ENCODE measurements at places on chromosomes 6 and 20.

DNA sequence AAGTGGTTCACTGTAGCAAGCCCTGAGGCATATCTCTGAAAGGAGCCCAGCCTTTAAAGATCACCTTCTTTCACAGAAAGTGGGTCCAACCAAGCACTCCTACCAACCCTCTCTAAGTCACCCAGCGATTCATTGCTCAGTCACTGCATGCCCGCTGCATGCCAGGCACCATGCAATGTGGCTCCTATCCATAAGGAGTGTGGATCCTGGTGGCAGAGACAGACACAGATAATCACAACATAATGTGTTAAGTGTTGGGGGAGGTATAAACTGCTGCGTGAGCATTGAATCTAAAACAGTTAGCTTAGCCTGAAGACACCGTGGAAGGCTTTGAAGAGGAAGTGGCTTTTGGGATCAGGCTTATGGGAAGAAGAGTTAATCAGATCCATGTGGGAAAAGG is 659.5 kb downstream of the PTPRT start:
- DNase-seq, result no peak

DNA sequence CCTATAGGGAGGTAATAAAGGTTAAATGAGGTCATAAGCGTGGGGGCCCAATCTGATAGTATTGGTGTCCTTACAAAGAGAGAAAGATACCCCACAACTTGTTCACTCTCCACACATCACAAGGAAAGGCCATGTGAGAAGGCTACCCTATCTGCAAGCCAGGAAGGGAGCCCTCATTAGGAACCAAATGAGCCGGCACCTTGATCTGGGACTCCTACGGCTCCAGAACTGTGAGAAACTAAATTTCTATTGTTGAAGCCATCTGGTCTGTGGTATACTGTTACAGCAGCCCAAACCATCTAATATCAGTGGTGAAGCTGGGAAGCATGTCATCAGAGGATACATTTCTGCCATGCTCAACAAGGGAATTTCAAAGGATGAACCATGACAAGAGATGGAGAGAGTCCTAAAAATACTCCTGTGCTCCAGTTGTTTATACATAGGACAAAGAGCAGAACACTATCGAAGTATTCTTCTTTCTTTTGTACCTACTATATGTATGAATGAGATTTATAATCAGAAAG is 10.4 kb downstream of the COX7A2 start:
- no peak for DNase-seq

- DNase-seq, result no peak
Measured at GRCh38 chr6:21914121-21914973, 320.8 kb downstream of the SOX4 start.

GRCh38 chr6:138387577-138388368 is 10.1 kb downstream of the SMIM28 start:
- DNase-seq, result no peak

- DNase-seq, result no peak
Measured at GRCh38 chr6:161686655-161687054, 412.8 kb upstream of the AGPAT4 start.

GRCh38 chr6:114523508-114523907 is 180.7 kb upstream of the HS3ST5 start:
- DNase-seq, result no peak

- DNase-seq, result no peak
Measured at GRCh38 chr6:3426091-3426926, 30.5 kb downstream of the SLC22A23 start.

GRCh38 chr6:158206740-158207421 is 38.7 kb downstream of the GTF2H5 start:
- peak; percentile 53 for DNase-seq

GRCh38 chr6:22041797-22042480 is 254.9 kb downstream of the PRL start:
- DNase-seq, result peak; percentile 79

GRCh38 chr6:87917886-87918285 is 129.8 kb upstream of the SPACA1 start:
- no peak for DNase-seq

- DNase-seq, result no peak
Measured at GRCh38 chr6:136467186-136467585, 83.0 kb downstream of the MAP7 start.

GRCh38 chr6:45877970-45878590 is 137.6 kb downstream of the CLIC5 start:
- DNase-seq, result peak; percentile 25

GRCh38 chr6:3532296-3532916 is 75.6 kb upstream of the SLC22A23 start:
- DNase-seq, result no peak

DNA sequence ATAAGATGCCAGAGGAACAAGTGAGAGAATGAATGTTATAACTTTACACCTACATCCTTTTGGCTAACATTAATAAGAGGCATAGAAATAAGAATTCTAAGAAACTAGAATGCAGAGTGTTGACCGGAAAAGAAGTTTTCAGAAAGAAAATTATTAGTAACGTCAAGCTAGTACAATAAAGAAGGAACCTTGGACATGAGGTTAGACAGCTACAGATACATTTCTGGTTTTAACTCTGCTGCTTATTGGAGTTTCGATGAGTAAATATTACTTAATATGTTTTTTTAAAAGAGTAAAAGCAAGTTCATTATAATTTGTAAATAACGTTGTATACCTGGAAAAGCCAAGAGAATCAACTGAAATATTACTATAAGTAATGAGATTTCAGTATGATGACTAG is 22.7 kb downstream of the TAB2 start:
- DNase-seq, result no peak

GRCh38 chr20:23937303-23938117 is 51.1 kb downstream of the GGTLC1 start:
- DNase-seq, result peak; percentile 28

DNA sequence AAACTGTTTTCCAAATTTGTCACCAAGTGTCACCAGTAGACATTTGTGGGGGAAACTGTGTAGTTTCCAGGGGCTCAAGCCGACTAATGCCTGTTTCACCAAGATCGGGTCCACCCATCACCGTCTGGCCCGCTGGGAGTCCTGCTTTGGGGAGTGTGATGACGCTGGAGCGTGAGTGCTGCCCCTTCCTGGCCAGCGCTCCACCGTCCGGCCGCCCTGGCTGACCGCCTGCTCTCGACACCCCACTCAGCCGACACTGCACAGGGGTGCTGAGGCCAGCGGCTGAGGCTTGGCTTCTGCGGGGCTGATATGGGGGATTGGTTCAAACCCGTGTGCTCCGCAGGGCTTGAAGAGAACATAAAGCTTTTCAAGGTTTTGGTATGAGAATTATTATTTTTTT is 160.1 kb downstream of the SMOC2 start:
- no peak for DNase-seq

- DNase-seq, result no peak
Measured at GRCh38 chr20:21017528-21018085, 88.6 kb downstream of the LINC00237 start.

DNA sequence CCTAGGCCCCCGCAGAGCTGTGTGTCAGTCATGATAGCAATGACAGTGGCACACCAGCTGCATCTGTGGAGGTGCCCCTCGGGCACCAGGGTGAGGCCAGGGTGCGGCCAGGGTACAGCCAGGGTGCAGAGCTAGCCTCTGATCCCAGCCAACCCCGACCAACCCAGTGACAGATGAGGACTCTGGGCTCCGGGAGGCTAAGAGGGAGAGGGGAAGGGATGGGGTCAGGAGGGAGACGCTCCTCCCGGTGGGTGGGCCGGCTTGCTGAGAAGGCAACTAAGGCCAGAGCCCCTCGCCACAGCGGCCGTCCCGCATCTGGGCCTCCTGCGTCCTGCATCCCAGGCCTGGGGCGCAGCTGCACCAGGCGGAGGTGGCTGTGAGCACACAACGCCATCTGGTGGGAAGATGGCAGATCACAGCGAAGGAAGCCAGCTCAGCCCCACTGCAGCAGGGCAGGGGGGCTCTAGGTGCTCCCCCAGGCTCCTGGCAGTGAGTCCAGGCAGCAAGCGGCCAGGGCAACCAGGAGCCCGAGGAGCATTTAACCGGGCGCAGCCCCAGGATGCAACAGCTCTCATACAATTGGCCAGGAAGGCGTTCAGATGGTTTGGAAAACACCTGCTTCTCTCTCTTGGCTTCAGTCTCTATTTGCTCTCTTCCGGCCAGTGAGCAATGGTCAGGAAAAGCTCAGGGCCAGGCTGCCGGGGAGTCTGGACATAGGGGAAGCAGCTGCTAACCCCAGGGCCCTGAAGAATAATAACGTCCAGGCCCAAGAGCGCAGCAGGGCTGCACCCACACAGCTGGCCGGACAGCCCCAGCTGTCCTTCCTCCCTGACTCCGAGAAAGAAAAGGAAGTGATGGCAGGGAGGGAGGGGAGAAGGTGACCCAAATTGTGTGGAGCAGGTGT is 169.4 kb downstream of the TAF4 start:
- DNase-seq, result peak; percentile 39

DNA sequence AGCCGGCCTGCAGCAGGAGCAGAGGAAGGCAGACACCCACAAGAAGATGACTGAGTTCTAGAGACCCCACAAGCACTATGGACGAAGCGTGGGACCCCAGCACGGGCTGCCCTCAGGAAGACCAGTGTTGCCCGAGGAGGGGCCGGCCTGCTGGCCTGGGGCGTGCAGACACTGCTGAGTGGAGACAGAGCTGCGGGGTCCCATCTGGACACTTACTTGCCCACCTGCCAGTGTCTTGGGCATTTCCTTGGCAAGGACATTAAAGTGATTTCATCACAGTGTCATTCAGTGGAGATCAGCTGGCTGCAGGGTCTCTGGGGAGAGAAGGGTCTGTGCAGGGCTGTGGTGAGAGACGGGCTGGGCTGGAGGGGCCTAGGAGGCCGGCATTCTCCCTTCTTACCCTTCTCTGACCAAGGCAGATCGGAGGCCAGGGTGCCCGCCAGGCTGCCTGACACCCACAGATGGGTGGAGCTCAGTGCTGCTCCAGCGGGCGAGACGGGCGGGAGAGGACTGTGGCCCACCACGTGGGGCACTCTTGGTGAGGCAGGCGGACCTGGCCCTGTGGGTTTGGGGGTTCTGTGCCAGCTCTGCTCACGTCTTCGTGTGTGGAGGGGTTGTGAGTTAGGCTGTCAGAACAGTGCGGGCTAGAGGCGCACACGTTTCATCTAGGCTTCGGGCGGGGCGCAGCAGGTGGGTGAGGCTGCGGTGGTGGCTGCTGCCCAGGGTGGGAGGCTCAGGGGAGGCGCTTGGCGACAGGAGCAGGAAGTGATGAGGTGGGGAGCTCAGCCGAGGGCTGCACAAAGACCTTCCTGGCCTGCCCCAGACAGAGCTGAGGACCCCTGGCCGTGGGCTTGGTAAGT is at the start of gene LIME1:
Gene LIME1 (plus strand): TSS at position 806 of the 860 bp plus-strand sequence. CDS start 886 bp downstream, outside the sequence.
- DNase-seq, result no peak

DNA sequence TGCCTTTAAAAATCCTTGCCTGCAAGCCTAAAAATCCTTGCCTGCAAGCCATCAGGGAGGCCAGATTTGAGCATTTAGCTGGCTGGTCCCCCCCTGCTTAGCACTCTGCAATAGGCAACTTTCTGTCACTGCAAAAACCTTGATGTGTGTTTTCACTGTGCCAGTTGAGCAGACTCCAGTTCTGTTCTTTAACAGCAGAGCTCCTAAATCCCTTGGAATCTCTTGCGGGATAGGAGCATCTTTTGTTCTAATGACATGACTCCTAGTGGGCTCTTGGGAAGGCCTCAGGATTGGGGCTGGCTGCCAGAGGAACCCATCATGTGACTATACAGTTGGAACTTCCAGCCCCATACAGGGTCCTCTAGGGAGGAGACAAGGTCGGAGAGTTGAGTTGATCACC is 50.4 kb downstream of the FAM184A start:
- DNase-seq, result no peak

GRCh38 chr20:52076164-52076563 is 115.4 kb downstream of the ZFP64 start:
- DNase-seq, result peak; percentile 45

GRCh38 chr6:94270091-94270948 is 851.0 kb upstream of the EPHA7 start:
- DNase-seq, result no peak

GRCh38 chr6:43494766-43495165 is 15.4 kb downstream of the LRRC73 start:
- DNase-seq, result no peak

GRCh38 chr6:90537723-90538258 is 49.1 kb downstream of the MAP3K7 start:
- DNase-seq, result peak; percentile 21

DNA sequence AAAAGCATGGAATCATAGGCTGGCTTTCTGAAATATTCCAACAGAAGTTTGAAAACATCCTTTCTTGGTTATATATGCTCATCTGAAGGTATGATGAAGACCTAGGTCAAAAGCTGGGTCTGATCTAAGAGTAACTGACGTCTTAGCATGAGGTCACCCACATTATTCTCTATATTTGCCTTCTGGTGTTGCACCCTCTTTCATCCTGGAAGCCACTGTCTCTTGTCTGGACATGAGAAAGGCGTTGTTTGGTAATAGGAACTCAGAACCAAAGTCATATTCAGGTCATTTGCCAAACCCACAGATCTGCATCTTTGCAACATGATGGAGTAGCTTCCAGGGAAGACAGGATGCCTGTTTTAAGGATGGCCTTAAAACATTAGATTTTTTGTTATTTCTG is 17.6 kb downstream of the GABRR1 start:
- DNase-seq, result no peak

- no peak for DNase-seq
Measured at GRCh38 chr6:81886157-81886556, 133.7 kb upstream of the TENT5A start.

DNA sequence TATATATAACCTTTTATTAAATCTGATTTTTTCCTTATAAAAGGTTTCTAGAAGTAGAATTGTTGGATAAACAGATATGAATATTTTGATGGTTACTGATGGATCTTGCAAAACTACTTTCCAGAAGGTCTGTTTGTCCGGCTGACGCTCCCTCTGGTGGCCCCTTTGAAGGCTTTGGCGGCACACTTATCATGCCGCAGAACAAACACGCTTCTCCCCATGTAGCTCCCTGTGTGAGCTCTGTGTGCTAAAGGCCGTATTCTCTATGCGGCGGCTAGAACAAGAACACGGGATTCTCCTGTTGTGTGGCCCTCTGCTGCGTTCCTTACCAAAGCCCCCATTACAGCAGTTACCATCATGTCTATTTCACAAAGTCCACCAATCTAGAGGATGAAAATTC is 30.0 kb downstream of the PPP1R3G start:
- DNase-seq, result peak; percentile 46

DNA sequence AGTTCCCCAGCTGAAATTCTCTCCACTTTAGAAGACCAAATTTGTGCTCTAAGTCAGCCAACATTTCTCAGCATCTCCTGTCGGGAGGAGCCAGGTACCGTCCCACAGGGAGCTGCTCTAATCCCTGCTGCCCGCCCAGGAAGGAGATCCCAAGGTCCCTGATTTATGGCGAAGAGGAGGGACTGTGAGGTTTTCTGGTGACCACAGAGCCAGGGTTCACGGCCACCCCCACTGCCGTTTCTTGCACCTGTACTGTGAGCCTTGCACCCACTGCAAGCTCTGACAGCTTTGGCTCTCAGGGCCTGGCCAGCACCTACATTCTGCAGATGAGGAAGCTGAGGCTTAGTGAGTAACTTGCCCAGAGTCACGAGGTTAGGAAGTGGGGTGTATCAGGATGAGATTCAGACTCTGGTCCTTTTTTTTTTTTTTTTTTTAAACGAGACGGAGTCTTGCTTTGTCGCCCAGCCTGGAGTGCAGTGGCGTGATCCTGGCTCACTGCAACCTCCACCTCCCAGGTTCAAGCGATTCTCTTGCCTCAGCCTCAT is 34.9 kb downstream of the FOXC1 start:
- no peak for DNase-seq

Measured in fibroblast of upper back skin (primary cell).